ENCODE measurements at places on chromosomes 16 and 17.
A peak's percentile ranks its signal among the peaks of the same experiment; 100 is the strongest.

DNA sequence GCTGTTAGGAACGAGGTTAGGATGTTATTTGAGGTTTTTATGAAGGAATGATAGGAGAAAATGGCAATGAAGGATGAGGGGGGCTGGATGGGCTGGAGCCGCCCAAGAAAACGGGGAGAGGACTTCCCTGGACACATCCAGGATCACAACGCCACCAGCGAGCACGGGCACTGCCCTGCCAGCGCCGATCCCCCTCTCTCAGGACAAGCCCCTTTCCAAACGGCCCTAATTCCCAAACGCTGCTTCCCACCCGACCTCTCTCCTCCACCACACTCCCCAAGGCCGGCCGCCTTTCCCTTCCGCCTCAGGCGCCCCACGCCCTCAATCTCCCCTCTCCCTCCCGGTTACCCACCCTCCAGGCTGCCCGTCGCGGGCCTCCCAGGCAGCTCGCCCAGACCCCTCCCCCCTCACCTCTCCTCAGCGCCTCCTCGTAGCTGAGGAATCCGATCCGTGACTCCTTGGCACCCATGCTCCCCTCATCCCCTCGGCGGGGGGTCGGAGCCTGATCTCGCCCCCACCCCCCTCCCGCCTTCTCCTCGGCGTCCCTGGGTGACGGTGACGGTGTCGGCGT is 377 bp downstream of the USP32 start:
- DNase-seq = no peak

DNA sequence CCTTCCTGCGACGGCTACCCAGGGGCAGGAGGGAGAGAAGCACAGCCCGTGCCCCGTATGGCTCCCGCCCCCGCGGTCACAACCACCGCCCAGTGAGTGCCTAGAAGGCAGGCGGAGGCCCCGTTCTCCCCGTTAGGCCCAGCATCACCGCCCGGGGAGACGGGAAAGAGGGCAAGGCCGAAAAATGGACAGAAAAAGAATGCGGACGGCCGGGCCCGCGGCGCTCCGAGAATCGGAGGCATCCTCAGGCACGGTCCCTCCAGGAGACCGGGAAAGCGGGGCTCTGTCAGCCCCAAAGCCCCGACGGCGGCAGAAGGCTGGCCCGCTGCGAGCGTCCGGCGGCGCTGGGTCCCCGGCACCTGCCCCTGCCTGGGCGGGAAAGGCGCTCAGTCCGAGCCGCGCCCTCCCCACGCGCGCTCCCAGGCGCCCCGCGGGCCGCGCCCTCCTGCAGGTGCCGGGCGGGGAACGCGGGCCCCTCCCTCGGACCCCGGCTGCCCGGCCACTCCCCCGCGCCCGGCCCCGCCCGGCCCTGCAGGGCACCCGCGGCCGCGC is 407 bp downstream of the MCRIP1 start:
- peak; percentile 42 for DNase-seq

GRCh38 chr17:40266882-40267281 is 20.8 kb upstream of the CDC6 start:
- no peak for DNase-seq

- DNase-seq = no peak
Measured at GRCh38 chr17:76248013-76248782, 7.9 kb upstream of the RNF157 start.

DNA sequence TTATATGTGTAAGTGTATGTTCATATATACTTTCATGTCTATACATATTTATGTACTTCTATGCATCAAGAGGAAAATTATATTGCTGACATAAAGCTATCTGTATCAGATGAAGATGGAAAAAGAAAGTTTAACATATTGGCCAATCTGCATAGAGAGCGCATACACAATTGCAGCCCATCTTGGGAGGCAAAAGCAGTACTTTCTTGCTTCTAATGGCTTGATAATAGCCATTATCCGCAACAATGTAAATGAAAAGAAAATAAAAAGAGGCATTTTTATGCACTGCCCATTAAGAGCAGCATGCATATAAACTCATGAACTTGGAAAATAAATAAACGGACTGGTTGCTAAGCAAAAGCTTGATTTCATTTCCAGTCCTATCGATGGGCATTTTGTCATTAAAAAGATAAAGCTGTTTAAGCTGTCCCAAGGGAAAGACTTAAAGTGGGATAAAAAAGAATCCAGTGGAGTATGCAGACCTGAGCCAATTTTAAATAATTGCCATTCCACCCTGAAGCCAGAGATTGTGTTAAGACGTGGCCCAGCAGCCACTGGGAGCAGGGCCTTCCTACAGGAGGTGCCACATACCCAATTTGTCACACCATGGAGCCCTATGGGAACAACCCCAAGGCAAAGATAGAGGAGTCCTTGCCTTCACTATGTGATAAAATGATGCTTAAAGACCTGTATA is 183.6 kb upstream of the CDH11 start:
- DNase-seq = no peak

GRCh38 chr17:64133546-64134215 is 3.7 kb upstream of the ERN1 start:
- DNase-seq = no peak

GRCh38 chr16:19784183-19784736 is 66.2 kb downstream of the IQCK start:
- DNase-seq = no peak

GRCh38 chr16:54891346-54891745 is 39.3 kb upstream of the IRX5 start:
- no peak for DNase-seq

- no peak for DNase-seq
Measured at GRCh38 chr17:740240-741017, 8.0 kb downstream of the TLCD3A start.

- DNase-seq = no peak
Measured at GRCh38 chr16:71670537-71670936, 44.6 kb downstream of the MARVELD3 start.
